ENCODE measurements at places on chromosomes 6 and 20.

DNA sequence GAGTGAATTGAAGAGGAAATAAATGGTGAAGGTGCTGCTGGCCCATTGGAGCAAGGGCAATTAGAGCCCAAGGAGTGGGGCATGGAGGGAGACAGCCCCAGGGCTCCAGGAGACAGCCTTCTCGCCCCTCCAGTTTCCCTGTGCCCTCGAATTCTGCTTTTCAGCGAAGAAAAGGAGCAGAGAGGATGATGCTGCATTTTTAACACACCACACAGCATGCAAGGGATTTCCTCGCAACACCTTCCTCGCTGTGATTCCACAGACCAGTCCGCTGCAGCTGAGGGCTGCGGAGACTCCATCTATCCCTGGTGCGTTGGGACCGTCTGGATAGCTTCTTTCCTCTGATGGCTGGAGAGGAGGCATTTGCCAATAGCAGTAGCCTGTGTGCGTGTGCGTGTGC is 41.7 kb downstream of the PTCHD4 start:
- DNase-seq, result no peak

GRCh38 chr6:25042536-25042935 is 106.8 kb upstream of the RIPOR2 start:
- no peak for DNase-seq

- DNase-seq, result no peak
These were observed 26.5 kb downstream of the MAP1LC3A start for GRCh38 chr20:34585019-34585418.

GRCh38 chr6:70164556-70164955 is 138.3 kb downstream of the COL9A1 start:
- no peak for DNase-seq

GRCh38 chr6:136166815-136167214 is 83.3 kb downstream of the MTFR2 start:
- DNase-seq, result no peak

DNA sequence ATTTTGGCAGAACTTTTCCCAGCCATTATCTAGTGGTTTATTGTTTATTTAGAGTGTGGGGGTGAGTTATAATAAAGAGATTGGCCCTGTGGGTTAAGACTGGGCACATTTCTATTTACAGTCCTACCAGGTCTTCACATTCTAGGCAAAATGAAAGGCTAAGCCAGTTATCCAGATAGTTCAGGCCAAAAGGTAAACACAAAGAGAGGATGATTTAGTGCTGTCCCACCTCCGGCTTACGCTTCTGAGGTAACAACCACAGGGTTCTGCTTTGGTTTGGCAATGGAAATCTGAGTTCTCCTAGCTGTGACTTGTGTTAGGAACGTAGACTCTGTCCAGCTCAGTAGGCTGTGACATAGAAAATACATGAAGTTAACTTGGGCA is 50.3 kb upstream of the PTPRK start:
- DNase-seq, result no peak

DNA sequence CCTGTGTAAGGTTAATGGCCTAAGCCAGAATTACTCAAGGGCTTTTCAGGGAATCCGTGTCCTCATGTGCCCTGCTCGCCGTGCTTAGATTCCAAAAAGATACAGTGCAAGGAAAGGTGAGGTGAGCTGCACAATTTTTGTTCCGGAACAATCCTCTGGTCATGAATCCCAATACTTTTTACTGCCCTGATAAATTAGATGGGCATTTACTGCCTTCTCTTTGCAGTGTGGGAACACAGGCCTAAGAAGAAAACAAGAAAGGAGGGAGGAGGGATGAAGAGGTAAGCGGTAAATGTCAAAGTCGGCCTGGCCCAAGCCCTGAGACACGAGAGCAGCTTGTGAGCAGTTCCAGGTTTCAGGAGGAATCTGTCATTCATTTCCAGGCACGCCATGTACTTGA is 390.9 kb upstream of the SULF2 start:
- DNase-seq, result no peak

- DNase-seq, result no peak
These were observed 31.3 kb downstream of the GPRC6A start for GRCh38 chr6:116797585-116797984.

DNA sequence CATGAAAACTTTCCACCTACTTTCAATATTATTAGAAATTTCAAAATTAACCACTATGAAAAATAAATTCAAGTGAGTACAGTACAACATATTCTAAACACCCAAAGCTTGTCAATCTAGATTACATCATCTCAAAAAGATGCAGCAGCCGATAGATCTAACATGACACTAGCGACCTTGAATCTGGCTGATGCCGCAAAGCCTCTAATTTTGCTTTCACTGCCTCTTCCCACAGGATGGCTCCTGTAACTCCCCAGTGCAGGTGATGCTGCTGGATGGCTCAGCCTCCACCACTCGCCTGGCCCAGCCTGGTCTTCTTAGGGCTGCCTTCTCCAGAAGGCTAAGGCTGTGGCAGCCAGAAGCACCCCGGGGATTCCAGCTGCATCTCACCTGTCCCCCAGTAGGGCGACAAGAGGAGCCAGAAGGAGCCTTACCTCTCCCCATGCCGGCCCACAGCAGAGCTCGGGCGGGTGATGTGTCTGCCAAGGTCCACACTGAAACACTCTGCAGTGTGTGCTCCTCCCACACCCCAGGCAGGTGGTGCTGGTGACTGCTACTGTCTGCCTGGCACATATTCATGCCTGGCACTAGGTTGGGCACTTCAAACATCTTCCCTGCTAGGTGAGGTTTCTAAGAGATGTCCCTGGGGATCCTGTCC is 82.1 kb downstream of the SLC23A2 start:
- DNase-seq, result no peak

DNA sequence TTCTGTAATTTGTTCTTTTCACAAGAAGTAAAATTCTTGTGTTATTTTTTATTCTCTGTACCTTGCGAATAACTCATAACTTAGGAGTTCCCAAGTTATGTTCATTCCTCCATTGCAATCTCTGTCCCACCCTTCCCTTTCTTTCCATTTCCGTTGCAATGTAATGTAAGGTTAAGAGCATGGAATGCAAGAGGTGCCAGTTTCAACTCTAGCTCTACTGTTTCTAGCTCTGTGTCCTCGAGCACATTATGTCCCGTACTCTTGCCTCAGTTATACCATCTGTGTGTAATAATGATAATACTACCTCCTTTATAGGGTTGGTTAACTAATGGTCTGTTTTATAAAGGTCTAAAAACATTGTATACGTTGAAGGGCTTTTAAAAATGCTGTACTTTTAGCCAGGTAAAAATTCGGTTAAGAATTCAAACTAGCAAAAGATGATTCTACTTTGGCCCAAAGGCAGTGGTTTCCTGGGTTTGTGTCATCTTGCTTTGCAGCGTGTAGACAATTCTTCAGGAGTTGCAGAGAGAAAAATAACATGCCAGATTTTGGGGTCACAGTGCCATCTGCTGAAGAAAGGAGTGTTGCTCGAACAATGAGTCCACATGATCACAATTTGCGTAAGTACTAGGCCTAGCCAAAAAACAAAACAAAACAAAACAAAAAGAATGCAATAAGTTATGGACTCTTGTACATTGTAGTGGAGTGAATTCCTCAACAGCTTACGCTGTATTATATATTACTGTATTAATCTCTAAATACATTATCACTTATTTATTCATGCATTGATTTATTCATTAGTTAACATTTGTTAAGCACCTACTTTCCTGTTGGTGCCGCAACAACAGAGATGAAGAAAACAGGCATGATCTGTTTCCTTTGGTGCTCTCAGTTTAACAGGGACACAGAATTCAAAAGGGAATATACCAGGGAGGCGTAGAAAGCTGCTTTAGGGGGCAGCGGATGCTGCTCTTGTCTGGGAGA is 10.0 kb upstream of the PFDN4 start:
- DNase-seq, result no peak

DNA sequence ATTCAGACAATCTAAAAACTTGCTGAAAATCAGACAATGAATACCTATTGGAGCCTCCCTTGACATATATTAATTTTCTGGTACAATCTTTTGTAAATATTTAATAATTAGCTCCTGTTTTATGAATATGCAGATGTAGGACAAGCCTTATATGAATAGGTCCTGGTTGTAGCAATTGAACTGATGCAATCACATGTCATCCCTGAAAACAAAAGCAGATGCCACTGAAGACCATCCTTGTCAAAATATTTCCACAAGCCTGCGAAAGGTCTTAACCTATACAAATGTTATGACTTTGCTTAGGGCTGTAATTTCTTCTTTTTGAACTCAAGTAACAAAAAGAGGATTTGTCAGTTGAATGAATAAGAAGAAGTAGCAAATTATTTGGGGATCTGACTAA is 722.1 kb downstream of the EYS start:
- no peak for DNase-seq

- DNase-seq, result no peak
These were observed 8.1 kb downstream of the GFRA4 start for GRCh38 chr20:3655131-3655405.

DNA sequence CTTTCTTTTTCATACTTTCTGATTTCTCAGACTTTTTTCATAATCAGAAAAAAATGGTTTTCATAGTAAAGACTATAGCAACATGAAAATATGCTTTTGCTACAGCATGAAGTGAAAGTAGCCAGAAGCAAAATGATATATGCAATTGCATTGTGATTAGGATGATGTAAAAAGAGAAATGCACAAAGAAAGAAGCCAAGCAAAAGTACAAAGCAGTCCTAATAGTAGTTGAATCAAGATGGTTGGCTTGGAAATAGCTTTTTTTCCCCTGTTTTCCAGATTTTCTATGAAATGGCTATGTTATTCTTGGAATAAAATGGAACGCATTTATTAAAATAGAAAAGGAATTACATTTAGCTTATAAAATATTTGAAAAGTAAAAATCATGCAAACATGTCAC is 77.3 kb downstream of the SEL1L2 start:
- DNase-seq, result no peak

GRCh38 chr20:59455402-59456341 is 148.7 kb upstream of the PHACTR3 start:
- DNase-seq, result no peak

- no peak for DNase-seq
These were observed 158.3 kb downstream of the ZFP64 start for GRCh38 chr20:52033313-52033712.

Measured in NCI-H1694 treated with DMSO at 0.1 percent for 48 hours (cell line).